CD4-positive, alpha-beta memory T cell (primary cell): ENCODE measurements at places on chromosomes 7 and 10. TPM values are rescaled to one million over a fixed set of nuclear protein-coding genes. Genes with fewer than 3 reads are reported as not detected.

DNA sequence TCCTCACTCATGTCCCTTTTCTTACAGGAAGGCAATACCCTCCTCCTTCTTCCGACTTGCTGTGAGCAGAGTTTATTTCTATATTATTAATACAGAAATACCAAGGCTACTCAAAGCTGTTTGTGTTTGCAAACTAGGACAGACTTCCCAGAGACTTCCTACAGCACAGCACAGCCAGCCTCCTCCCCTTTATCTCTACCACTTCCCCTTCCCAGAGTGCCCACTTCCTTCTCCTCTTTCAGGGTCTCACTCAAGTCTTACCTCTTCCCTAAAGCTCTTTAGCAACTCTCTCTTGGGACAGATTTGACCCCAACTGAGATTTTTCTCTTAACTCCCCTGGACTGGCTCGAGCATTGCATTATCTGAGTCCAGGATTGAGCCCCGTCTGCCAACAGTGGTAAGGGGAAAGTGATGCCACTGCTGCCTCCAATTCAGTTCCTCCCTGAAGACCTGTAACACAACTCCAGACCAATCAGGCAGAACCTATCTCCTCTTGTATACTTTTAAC lies 5.5 kb upstream of the LRGUK start:
- peaks cover 3% of the 10 kb centered on the region for H3K4me1 ChIP-seq
- no peaks in the 10 kb centered on the region for H3K36me3 ChIP-seq
- H3K4me3 ChIP-seq = no peak overlapping the region
- no peak overlapping the region for H3K27ac ChIP-seq

GRCh38 chr10:42475168-42476098 lies 162.9 kb downstream of the ZNF33B start:
- H3K4me1 ChIP-seq = no peaks in the 10 kb centered on the region
- no peaks in the 10 kb centered on the region for H3K27me3 ChIP-seq
- H3K27ac ChIP-seq = no peak overlapping the region
- no peak overlapping the region for H3K4me3 ChIP-seq
- DNase-seq = no peak

ZNHIT1 gene
- 44.6 TPM for total RNA-seq

HOXA13 gene
- total RNA-seq = not detected

DNA sequence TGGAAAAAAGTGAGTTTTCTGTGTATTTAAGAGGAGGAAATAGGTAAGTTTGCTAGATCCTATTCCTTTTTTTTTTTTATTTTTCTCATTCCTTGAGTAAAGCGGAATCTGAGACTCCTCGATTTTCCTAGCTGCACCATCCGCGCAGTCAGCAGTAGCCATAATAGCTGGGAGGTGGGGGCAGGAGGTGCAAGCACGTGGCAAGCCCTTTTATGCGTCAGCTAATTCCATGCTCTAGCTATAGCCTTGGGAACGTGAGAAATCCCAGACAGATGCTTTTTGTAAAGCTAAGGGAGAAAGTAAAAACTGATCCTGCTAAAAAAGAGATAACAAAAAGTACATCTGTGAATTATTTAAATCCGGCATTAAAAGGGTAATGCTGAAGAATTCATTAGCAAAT lies 33.2 kb upstream of the TPK1 start:
- H3K4me1 ChIP-seq = no peaks in the 10 kb centered on the region
- no peak overlapping the region for H3K4me3 ChIP-seq
- no peaks in the 10 kb centered on the region for H3K27me3 ChIP-seq
- H3K36me3 ChIP-seq = no peaks in the 10 kb centered on the region
- no peak for DNase-seq

GRCh38 chr7:140160308-140160707 lies 16.5 kb downstream of the KDM7A start:
- no peak overlapping the region for H3K4me3 ChIP-seq
- peaks cover 57% of the 10 kb centered on the region for H3K4me1 ChIP-seq
- no peaks in the 10 kb centered on the region for H3K27me3 ChIP-seq
- no peak overlapping the region for H3K27ac ChIP-seq

DNA sequence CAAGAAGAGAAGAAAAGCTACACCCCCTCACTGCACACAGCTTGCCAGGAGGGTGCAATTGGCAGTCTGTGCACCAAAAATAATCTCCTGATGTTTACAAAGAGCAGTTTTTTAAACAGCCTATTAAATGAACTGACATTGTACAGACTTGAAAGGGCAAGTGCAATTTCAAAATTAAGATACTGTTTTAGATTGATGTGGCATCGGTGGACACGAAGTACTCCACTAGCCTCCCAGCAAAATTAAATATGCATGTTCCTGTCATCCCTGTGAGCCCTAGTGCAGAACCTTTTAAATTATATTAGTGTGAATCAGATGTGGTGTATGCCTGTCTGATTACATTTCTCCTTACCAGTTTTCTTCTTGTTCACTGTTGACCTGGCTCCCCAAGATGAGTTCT lies 87.9 kb downstream of the WIPF3 start:
- no peak overlapping the region for H3K4me3 ChIP-seq
- H3K27me3 ChIP-seq = no peaks in the 10 kb centered on the region
- H3K27ac ChIP-seq = no peak overlapping the region
- DNase-seq = no peak
- no peaks in the 10 kb centered on the region for H3K36me3 ChIP-seq

DNA sequence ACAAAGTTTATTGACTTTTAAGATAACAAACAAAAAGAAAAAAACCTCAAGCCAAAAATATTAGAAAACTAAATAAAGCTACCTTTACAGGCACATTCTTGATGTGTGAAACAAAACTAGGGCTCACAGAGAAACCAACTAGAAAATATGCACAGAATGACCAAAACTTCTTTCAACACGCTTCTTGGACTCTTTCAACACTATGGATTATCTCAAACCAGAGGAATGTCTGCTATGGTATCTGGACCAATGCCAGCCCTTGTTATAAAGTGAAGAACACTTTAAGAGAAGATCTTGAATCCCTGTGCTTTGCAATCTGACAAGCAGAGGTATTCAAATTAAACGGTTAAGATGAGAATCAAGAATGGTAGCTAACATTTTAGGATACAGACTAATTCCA lies 76.6 kb downstream of the DNAJC1 start:
- H3K4me1 ChIP-seq = no peaks in the 10 kb centered on the region
- H3K36me3 ChIP-seq = no peaks in the 10 kb centered on the region
- DNase-seq = no peak
- H3K4me3 ChIP-seq = no peak overlapping the region

DNA sequence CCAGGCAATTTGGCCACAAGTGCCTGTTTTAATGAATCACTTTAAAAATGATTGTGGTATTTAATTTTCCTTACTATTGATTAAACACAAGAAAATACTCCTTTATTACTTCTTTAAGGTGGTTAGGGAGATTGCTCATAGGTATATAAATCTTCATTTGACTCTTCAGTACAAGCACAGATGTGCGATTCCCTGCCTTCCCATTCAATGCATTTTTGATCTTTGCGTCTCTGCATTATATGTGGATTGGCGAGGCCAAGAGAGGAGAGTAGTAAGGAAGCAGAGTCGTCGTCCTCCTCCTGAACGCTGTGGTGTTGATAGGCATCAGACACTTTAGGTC lies 683.7 kb downstream of the LRMDA start:
- no peak overlapping the region for H3K27ac ChIP-seq
- DNase-seq = no peak
- H3K4me1 ChIP-seq = no peaks in the 10 kb centered on the region

- DNase-seq = no peak
- no peaks in the 10 kb centered on the region for H3K36me3 ChIP-seq
- H3K27me3 ChIP-seq = no peaks in the 10 kb centered on the region
- no peak overlapping the region for H3K4me3 ChIP-seq
- peaks cover 8% of the 10 kb centered on the region for H3K4me1 ChIP-seq
Observed at GRCh38 chr10:381346-381745, 246.1 kb downstream of the ZMYND11 start.

NUDT13 gene
- 2.5 TPM for total RNA-seq

GPR85 gene
- total RNA-seq = not detected

ZC3HAV1L gene
- total RNA-seq = 4.6 TPM

ZNF804B gene
- total RNA-seq = not detected

GRCh38 chr10:94412449-94412848 lies 10.1 kb downstream of the TBC1D12 start:
- H3K27ac ChIP-seq = no peak overlapping the region
- no peak for DNase-seq
- H3K27me3 ChIP-seq = no peaks in the 10 kb centered on the region

DNA sequence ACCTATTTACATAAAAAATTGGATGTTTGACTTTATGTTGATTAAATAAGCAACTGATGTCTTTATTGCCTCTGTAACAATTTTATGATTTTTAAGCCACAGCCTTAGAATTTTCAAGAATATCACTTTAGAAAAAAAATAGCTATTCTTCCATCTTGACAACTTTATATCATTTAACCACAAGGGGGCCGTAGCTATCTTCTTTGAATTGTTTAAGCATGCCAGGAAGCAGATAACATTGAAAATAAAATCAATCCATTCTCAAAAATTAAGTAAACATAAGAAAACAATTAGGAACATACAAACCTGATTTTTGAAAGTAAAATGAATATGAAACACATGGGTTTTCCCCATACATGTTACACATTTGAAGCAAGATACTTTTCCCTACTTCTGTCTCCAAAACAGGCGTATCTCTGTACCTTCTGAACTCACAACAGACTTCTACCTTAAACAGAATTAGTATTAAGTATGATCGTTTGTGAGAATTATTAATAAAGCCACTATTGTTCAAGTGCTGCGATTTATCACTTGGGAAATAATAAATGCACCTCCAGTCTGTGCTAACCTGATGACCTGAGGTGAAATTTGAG lies 209.0 kb downstream of the CACNA2D1 start:
- no peak overlapping the region for H3K4me3 ChIP-seq
- H3K4me1 ChIP-seq = no peaks in the 10 kb centered on the region
- H3K27me3 ChIP-seq = no peaks in the 10 kb centered on the region
- DNase-seq = no peak
- no peaks in the 10 kb centered on the region for H3K36me3 ChIP-seq
- no peak overlapping the region for H3K27ac ChIP-seq

- no peak for DNase-seq
- H3K36me3 ChIP-seq = no peaks in the 10 kb centered on the region
- H3K27me3 ChIP-seq = no peaks in the 10 kb centered on the region
- H3K4me1 ChIP-seq = peaks cover 10% of the 10 kb centered on the region
- no peak overlapping the region for H3K4me3 ChIP-seq
Observed at GRCh38 chr10:88154596-88155250, 291.3 kb downstream of the PTEN start.
